ENCODE measurements at places on chromosomes 4 and X. TPM values are rescaled to one million over a fixed set of nuclear protein-coding genes. Genes with fewer than 3 reads are reported as not detected.

The CT45A1 gene
- not detected for total RNA-seq

DNA sequence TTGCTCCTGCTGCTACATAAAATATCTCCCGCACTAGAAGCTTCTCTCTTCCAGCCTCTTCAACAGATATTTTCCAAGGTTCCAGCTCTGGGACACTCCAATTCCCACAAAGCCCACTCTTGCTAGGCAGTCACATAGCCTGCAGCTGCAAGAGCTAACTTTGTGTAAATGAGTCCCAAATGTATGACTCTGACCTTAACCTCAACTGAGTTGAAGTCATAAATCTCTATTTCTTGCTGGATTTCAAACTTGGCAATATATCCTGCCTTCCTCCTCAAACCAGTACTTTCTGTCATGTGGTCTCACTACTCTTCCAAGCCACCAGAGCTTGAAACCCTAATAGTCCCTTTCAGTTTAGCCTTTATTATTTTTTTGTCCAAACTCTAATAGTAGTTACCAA is 315.4 kb upstream of the GRIA3 start:
- H3K36me3 ChIP-seq, result no peaks in the 10 kb centered on the region
- H3K4me1 ChIP-seq, result no peaks in the 10 kb centered on the region
- DNase-seq, result no peak
- H3K4me3 ChIP-seq, result no peak overlapping the region
- no peak overlapping the region for H3K27ac ChIP-seq

The FAM9B gene
- total RNA-seq, result 0.69 TPM

DNA sequence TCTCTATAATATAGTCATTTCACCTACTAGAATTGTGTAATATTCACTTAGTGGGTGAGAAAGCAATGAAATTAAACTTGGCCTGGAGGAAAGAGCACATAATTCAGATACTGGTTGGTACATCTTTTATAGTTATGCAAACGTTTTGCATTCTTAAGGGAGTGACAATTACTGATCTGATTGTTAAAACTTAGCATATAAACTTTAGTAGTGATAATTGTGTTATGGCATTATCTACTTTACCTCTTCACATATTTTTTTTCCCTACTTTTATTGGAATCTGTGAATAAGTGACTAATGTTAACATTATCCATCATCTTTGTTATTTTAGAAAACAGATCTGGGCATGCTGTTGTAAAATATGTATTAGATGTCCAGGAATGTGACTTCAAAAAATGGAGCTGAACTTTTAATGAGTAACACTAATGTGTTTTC is 217.4 kb upstream of the GIMD1 start:
- H3K27ac ChIP-seq, result no peak overlapping the region
- no peaks in the 10 kb centered on the region for H3K4me1 ChIP-seq
- H3K27me3 ChIP-seq, result no peaks in the 10 kb centered on the region
- H3K36me3 ChIP-seq, result no peaks in the 10 kb centered on the region

The DUX4 gene
- total RNA-seq, result not detected

DNA sequence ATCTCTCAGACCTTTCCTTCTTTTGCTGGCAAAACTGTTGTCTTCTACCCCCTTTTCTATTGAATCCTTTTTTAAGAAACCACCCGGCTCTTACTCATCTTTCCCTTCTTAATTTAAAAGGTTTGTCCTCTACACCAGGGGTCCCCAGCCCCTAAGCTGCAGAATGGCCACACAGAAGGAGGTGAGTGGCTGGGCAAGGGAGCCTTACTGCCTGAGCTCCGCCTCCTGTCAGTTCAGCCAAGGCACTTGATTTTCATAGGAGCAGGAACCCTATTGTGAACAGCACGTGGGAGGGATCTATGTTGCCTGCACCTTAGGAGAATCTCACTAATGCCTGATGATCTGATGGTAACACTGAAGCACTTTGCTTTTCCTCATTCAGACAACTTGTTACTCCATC is 726.3 kb upstream of the INTU start:
- H3K27me3 ChIP-seq, result no peaks in the 10 kb centered on the region
- no peak overlapping the region for H3K27ac ChIP-seq
- peaks cover 10% of the 10 kb centered on the region for H3K36me3 ChIP-seq
- no peaks in the 10 kb centered on the region for H3K4me1 ChIP-seq
- no peak overlapping the region for H3K4me3 ChIP-seq

GRCh38 chr4:37748485-37748884 is 62.3 kb upstream of the RELL1 start:
- peaks cover 8% of the 10 kb centered on the region for H3K4me1 ChIP-seq
- no peaks in the 10 kb centered on the region for H3K36me3 ChIP-seq
- no peak overlapping the region for H3K4me3 ChIP-seq
- no peak overlapping the region for H3K27ac ChIP-seq
- DNase-seq, result peak; percentile 13

The SEC31A gene
- 153 TPM for total RNA-seq

DNA sequence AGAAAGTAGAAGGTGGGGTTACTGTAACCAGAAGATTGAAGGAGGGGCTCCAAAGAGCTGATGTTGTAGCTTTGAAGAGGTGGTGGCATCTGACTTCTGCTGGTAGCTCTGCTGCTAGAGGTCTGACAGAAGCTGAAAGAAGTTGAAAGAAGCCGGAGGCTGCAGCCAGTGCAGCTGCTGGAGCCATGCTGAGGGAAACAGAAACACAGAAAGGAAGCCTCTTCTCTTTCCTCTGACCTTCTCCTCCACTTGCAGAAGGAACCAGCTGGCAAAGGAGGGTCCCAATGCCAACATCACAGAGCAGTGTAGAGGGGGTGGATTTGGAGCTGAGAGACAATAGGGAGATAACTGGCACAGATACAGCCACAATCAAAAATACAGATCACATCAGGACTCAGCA is 89.3 kb upstream of the HHIP start:
- H3K27me3 ChIP-seq, result no peaks in the 10 kb centered on the region
- DNase-seq, result no peak
- H3K36me3 ChIP-seq, result no peaks in the 10 kb centered on the region
- peaks cover 20% of the 10 kb centered on the region for H3K4me1 ChIP-seq
- no peak overlapping the region for H3K4me3 ChIP-seq
- no peak overlapping the region for H3K27ac ChIP-seq

GRCh38 chr4:141913928-141914327 is 277.5 kb downstream of the IL15 start:
- no peak for DNase-seq
- no peaks in the 10 kb centered on the region for H3K27me3 ChIP-seq
- H3K36me3 ChIP-seq, result no peaks in the 10 kb centered on the region
- no peaks in the 10 kb centered on the region for H3K4me1 ChIP-seq

- H3K4me1 ChIP-seq, result no peaks in the 10 kb centered on the region
- H3K36me3 ChIP-seq, result no peaks in the 10 kb centered on the region
- no peak overlapping the region for H3K4me3 ChIP-seq
Measured at GRCh38 chrX:74519870-74520269, 94.6 kb downstream of the RLIM start.

- no peaks in the 10 kb centered on the region for H3K27me3 ChIP-seq
- H3K4me3 ChIP-seq, result no peak overlapping the region
- no peak for DNase-seq
- H3K27ac ChIP-seq, result no peak overlapping the region
Measured at GRCh38 chrX:13373431-13374187, 53.8 kb upstream of the ATXN3L start.

The HPGDS gene
- not detected for total RNA-seq

The PDGFRA gene
- 20.7 TPM for total RNA-seq

DNA sequence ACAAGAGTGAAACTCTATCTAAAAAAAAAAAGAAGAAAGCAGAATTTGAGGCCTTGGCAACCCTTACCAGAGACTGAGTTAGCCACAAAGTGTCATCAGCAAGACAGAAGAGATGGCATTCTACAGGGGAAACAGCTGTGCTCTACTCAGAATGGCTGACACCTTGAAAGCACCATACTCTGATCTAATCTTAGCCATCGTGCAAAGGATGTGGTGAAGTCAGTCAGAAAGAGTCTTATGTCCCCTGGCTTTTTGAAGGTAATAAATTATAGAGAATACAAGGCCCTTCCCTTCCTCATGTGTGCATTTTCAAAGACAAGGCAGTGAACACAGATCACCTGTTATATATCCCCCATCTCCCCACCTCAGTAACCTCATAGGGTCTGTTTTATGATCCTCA is 13.2 kb downstream of the CLNK start:
- no peak overlapping the region for H3K4me3 ChIP-seq
- no peaks in the 10 kb centered on the region for H3K27me3 ChIP-seq
- DNase-seq, result no peak
- no peaks in the 10 kb centered on the region for H3K4me1 ChIP-seq
- no peak overlapping the region for H3K27ac ChIP-seq

The SLC7A11 gene
- total RNA-seq, result 2.1 TPM

- no peak for DNase-seq
- no peak overlapping the region for H3K4me3 ChIP-seq
- no peaks in the 10 kb centered on the region for H3K36me3 ChIP-seq
Measured at GRCh38 chrX:16978193-16978984, 31.9 kb downstream of the REPS2 start.

GRCh38 chrX:22389556-22390179 is 117.0 kb downstream of the CBLL2 start:
- peaks cover 11% of the 10 kb centered on the region for H3K4me1 ChIP-seq
- no peak overlapping the region for H3K4me3 ChIP-seq

GRCh38 chr4:145058256-145058655 is 39.7 kb downstream of the ANAPC10 start:
- no peak for DNase-seq
- H3K4me3 ChIP-seq, result no peak overlapping the region
- H3K4me1 ChIP-seq, result 0 out of 2 replicates have a peak, but pooled peaks cover 10% of the 10 kb centered on the region
- H3K27me3 ChIP-seq, result no peaks in the 10 kb centered on the region
- no peak overlapping the region for H3K27ac ChIP-seq

DNA sequence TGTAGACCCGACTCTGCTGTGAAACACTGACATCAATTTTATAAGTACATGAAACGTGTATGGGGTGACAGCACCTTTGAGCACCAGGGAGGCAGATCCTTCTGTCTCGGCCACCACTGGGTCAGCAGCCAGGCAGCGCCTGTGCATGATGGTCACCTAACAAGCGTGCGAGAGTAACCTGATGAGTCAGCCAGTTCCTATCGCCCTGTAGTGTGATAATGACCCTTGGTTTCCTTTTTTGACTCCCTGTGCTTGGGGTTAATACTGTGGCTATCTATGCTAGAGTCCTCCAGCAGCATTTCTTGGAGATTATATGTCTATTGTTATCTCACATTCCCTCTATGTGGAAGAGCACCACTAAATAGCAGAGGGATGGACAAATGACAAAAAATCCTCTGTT is 101.6 kb downstream of the NPNT start:
- no peak overlapping the region for H3K27ac ChIP-seq
- no peaks in the 10 kb centered on the region for H3K27me3 ChIP-seq
- no peak for DNase-seq
- no peak overlapping the region for H3K4me3 ChIP-seq
- H3K4me1 ChIP-seq, result peaks cover 27% of the 10 kb centered on the region
